Cerebellar nuclear complex (tissue), 1 donor: ENCODE measurements at places on chromosomes 6 and 20.

- DNase-seq = no peak
Observed at GRCh38 chr6:149921361-149921760, 1.6 kb downstream of the RAET1G start.

DNA sequence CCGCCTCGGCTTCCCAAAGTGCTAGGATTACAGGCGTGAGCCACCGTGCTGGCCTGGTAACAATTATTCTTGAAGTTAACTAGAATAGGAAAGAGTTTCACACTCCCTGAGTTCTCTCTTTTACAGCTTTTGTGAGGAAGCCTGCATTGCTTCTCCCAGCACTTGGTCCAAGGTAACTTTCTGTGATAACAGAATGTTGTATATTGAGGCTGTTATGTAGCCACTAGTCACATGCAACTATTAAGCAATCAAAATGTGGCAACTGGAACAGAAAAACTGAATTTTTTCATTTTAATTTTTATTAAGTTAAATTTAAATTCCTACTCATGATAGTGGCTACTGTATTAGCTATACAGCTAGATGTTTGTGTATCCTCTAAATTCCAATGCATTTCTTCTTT is 2.5 kb downstream of the TRIM38 start:
- no peak for DNase-seq

DNA sequence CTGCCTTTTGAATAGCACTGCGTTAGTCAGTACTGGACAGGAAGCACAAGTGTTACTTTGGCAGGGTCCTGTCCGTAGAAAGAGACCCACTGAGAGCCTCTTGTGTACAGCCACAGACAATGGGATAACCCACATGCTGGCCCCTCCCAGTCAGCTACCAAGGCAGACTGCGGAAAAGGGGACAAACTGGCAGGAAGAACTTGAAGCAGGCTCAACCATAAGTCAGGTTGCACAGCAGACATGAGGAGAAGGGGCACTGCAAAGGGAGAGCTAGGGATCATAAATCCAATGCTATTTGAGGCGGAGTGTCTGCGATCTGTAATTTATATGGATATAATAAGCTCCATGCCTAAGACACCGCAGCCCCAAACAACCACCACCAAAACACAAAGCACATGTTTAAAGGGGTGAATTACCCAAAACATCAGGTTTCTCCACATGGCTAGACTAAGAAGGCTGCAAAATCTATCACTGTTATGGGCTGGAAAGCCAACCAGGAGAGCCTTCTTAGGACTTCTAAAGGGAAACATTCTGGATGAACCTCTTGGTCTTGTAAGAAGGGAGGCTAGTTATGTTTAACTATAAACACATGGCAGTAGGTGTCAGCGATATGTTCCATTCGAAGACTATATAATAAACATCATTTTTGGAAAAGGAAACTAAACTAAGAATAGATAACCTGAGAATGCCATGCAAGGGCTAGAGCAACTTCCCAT is 141.7 kb downstream of the BACH2 start:
- no peak for DNase-seq

DNA sequence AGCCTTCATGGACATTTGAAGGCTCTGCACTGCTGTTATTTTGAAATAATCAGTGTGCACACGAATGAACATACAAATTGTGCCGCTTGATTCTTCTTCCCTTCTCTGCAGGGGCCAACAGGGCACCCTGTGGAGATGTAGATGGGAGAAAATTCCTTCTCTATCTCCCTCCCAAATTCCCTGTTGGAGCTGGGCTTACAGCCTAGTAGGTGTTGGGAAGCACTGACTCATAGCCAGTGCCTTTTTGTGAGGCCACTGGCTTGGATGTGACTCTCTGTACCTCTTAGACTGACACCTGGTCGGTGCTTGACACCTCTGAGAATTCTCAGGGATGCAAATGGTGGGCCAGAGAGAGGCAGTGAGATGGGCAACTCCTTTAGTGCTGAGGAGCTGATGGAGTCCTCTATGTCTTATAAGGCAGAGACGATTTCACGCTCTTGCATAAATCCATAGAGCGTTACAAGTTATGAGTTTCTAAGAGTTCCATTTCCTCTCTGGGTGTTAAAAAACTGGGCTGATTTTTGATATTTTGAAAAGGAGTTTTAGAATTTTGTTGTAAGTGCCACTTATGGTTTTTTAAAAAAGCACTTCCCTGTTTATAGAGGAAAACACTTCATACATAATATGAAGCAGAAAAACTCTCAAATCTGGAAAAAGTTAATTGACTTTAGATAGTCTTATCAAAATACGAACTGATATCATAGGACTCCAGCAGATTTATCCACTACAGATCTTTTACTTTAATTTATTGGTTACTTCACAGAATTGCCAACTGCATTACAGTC is 89.8 kb upstream of the MAP3K7 start:
- no peak for DNase-seq

- DNase-seq = no peak
Observed at GRCh38 chr6:101013612-101014195, 132.6 kb upstream of the ASCC3 start.

DNA sequence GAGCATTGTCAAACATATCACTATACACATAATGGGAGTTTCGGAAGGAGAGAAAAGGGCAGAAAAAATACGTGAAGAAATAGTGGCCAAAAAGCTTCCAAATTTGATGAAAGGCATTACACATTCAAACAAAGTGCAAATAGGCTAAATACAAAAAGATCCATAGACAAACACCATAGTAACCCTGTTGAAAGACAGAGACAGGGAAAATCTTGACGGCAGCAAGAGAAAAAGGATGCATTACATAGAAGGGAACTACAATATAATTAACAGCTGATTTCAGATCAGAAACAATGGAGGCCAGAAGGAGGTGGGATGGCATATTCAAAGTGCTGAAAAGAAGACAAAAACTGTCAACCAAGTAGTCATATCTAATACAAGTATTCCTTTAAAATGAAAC is 170.8 kb downstream of the MRPL14 start:
- DNase-seq = no peak
